ENCODE measurements at places on chromosomes 6 and 20. TPM values are rescaled to one million over a fixed set of nuclear protein-coding genes. Genes with fewer than 3 reads are reported as not detected.

DNA sequence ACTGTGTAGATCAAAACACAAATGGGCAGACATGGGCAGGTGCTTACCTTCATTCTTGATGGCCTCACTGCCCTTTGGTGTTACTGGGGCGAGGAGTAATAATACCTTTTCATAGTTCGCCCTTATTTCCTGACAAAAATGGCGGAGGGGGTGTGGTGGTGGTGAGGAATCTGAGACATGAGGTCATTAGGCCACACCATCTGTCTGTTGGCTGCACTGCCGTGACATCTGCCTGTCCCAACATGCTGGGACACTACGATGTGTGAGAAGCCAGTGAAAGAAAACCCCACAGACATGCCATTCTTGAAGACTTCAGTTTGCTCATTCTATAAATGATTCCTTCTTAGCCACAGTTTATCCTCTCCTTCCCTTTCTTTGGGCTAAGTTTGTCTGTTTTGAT is 13.4 kb upstream of the MAPRE1 start:
- DNase-seq, result no peak

The BHLHE23 gene
- total RNA-seq, result not detected

The BEND3 gene
- total RNA-seq, result 1.1 TPM

DNA sequence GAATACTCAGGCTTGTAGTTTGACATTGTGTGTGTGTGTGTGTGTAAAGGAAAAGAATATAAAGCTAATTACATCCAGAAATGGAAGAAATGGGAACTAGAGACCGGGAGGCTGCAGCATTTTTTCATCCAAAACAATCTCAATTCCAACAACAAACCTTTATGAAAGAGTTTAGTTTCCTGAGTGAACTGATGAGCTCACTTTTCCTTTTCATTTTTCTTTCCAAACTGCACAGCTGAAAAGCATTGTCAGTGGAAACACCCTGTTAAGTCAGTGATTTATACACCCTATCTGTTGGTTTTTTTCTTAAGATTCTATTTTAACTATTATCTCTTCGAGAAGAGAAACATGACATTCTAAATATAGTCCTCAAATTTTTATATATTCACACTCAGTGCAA is 130.9 kb downstream of the RFPL4B start:
- no peak for DNase-seq

DNA sequence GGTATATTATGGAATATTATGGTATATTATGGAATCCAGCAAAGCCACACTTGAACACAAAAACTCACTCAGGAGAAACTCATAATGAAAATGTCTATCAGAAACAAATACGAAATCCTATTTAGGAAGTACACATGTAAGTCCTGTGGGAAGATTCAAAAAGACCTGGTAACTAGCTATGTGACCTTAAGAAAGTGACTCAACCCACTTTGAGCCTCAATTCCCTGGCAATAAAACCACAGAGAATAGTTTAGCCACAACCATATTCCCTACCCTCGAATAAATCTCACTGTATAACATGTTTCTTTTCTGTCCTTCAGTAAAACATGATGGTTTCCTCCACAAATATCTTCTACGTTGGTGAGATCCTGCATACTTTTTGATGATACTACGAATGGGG is 56.4 kb downstream of the ZMYND8 start:
- DNase-seq, result no peak

The NOTCH4 gene
- 8.9 TPM for total RNA-seq

DNA sequence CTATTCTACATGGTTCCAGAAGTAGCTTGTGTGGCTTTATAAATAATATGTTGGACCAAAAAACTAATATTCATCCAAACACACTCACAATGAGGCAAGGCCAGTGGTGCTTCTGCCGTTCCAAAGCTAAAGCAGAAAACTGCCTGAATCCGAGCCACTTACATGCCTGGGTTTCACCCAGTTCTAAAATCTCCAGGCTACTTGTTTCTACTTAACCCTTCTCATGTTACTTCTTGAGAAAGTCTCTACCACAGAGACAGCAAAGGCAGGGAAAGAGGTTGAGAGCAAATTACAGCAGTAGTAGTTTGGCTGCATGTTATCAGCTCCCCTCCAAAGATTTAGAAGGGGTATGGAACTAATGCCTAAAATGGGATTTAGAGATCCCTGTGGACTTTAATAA is 62.0 kb downstream of the FAXC start:
- DNase-seq, result no peak

The PROCR gene
- 32.1 TPM for total RNA-seq

DNA sequence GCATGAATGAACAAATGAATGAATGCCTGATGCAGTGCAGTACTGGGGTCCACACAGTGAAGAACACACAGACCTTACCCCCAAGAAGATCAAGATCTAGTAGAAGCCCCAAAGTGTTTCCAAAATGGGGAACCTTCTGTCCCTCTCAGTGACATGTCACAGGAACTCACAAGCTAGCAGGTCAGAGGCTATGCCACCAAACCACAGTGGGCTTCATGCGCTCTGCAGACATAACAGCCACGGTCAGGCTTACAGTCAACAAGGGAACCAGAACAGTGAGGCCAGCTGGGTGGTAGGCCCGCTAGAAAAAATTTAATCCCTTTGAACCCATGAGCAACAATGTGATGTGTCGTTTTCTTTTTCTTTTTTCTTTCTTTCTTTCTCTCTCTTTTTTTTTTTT is 20.2 kb upstream of the ARFGEF2 start:
- DNase-seq, result no peak

DNA sequence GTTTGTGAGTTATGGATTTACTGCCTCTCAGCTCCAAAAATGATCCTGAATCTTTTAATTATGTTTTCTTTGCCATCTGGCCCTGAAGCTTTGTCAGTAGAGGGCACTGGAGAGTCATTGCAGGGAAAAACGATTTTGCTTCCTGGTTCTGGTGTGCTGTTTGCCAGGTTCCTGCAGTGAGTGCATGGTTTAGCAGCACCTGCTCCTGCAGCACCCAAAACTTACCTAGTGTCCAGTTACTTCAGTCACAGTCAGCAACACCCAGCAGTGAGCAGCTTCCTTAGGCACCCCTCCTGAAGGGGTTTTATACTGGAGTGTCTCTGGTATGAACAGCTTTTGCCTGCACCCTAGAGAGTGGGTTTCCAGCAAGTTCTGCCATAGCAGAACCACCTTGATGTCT is 6.0 kb upstream of the TRIM26 start:
- peak; percentile 36 for DNase-seq
